ENCODE measurements at places on chromosomes 1 and 21.

DNA sequence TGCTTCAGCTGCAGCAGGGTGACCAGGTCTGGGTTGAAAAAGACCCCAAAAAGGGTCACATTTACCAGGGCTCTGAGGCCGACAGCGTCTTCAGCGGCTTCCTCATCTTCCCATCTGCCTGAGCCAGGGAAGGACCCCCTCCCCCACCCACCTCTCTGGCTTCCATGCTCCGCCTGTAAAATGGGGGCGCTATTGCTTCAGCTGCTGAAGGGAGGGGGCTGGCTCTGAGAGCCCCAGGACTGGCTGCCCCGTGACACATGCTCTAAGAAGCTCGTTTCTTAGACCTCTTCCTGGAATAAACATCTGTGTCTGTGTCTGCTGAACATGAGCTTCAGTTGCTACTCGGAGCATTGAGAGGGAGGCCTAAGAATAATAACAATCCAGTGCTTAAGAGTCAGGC is 2.9 kb downstream of the C1QA start:
- no peak for DNase-seq

GRCh38 chr1:162912061-162912667 is 51.2 kb upstream of the CCDC190 start:
- DNase-seq = no peak

GRCh38 chr1:245855846-245856730 is 651.0 kb downstream of the SMYD3 start:
- no peak for DNase-seq

GRCh38 chr21:34522284-34522683 is 10.3 kb upstream of the KCNE1 start:
- no peak for DNase-seq

DNA sequence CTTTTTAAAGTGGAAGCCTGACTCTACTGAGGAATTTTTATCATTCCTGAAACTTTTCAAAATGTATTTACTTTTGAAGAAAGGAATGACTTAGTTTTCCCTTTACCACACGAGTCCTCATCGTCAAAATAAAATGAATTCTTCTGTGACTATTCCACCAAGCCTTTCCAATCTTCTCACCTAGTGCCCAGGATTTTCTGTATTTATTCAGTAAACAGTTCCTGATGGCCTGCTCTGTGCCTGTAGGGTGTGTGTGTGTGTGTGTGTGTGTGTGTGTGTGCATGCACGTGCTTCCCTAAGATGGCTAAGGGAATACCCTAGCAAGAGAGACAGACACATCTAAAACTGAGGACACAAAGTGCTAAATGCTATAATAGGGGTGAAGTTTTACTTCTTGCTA is 395.0 kb upstream of the USP24 start:
- DNase-seq = no peak

Measured in SIG-M5 (cell line).